Right lung (tissue), 10 donors: ENCODE measurements at places on chromosomes 5 and 9. TPM values are rescaled to one million over a fixed set of nuclear protein-coding genes. Genes with fewer than 3 reads are reported as not detected.

Gene PAPPA
- polyA plus RNA-seq: 0.73 TPM

Gene PPP3R2
- not detected for polyA plus RNA-seq

Gene SAXO1
- polyA plus RNA-seq: 0.31 TPM

DNA sequence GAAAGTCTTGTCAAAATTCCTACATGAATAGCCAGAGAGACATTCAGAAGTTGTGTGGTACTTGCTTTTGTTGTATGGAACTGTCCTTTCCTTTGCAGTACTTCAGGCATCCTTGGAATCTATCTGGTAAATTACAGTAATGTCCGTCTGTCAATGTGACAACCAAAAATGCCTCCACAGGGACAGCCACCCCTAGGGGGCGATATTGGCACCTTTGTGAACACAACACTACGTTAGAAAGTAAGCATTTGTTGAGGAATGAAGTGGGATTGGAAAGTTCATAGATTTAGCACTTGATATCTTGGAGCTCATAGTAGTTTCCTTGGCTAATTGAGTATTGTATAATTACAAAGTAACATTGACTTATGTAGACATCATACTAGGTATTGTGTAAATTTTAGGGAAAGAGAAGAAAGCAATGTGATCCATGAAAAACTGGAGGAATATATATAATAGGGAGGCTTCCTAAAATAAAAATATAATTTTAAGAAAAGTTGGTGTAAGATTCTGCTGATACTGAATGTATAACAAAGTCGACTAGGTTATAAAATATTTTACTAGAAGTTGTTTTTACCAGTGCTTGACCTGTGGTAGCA is 32.7 kb downstream of the TMEFF1 start:
- peak; percentile 1 for DNase-seq

DNA sequence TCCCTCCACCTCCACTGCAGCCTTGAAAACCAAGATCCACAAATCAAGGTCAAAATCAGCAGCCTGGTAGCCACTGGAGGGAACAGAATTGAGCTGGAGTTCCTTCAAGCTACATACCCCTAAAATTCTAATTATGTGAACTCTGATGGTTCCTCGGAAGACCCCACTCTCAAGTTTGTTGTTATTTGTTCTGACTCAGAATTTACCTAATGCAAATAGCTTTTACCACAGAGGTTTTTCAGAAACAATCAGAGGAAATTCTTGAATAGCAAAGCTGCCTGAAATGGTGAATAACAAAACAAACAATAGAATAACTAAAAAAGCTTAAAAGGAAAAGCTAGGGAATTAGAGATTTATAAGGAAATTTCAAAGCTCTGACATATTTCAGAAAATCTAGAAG is 220.0 kb downstream of the CDH18 start:
- DNase-seq: no peak

- no peak for DNase-seq
Observed at GRCh38 chr9:15543047-15543813, 9.6 kb upstream of the CCDC171 start.

DNA sequence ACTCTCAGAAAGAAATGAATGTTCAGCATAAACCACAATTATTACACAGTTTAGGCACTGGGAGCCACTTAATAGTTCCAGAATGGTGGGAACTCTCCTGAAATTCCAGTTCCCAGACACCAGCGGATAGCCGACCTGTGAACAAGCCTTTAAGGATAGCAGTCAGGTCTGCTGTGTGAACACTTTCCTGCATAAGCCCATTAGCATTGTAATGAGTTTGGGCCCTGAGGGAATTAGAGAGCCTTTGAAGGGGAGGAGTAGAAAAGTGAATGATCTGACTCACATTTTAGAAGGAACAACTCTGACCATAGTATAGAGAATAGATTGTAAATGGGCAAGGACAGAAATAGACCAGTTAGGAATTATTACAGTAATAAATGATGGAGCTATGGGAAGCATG is 189.1 kb downstream of the ADGRV1 start:
- DNase-seq: no peak

DNA sequence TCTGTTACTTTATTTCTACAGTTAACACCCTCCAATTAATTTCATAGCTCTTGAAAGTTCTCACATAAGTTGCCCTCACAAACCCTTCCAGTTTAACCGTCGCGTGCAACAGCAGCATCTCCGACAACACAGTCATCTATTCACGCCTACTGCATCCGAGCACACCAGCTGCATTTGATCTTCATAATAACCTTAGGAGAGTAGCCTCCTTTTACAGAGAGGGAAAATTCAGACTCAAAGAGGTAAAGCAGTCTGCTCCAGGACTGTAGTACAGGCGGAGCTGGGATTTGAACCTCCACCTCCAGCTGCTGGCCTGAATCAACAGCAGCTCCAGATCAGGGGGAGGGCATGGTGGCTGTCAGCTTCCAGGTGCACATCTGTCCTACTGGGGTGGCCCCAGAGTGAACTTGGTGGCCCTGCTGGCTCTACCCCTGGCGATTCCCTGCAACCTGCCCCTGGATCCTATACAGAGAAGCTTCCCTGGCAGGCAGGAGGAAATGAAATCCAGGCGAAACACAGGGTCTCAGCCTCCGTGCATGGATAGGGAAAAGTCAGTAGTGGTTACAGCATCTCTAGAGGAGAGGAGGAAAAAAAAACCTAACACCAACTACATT is 71.6 kb upstream of the UNC5A start:
- no peak for DNase-seq

DNA sequence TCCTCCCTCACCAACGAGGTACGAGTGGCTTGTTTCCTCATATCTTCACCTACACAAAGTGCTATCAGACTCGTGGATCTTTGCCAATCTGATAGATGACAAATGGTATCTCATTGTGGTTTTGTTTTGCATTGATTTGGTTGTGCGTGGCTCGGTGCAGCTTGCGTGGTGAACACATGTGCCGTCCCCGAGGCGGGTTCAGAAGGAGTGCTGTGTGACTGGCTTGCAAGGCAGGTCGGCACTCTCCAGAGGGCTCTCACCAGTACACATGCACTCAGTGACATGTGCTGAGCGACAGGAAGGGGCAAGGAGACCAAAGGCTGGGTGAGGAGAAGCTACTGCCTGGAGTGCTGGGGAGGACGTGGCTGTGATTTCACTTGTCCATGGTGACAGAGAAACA is 95.3 kb upstream of the PITX1 start:
- DNase-seq: no peak

DNA sequence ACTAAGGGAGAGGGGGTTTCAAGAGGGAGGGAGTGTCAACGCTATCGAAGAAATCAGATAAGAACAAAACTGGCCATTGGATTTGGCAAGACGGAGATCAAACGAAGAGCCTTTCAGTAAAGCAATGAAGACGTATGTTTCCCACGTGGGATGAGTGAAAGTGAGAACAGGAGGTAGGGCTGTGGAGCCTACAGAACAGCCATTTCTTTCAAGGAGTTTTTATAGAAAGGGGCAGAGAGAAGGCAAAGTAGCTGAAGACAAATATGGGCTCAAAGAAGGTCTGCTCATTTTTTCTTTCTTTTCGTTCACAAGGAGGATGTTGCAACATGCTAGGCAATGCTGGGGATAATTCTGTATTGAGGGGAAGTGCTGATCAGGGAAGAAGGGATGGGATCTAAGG is 98.3 kb downstream of the SUSD1 start:
- DNase-seq: no peak

DNA sequence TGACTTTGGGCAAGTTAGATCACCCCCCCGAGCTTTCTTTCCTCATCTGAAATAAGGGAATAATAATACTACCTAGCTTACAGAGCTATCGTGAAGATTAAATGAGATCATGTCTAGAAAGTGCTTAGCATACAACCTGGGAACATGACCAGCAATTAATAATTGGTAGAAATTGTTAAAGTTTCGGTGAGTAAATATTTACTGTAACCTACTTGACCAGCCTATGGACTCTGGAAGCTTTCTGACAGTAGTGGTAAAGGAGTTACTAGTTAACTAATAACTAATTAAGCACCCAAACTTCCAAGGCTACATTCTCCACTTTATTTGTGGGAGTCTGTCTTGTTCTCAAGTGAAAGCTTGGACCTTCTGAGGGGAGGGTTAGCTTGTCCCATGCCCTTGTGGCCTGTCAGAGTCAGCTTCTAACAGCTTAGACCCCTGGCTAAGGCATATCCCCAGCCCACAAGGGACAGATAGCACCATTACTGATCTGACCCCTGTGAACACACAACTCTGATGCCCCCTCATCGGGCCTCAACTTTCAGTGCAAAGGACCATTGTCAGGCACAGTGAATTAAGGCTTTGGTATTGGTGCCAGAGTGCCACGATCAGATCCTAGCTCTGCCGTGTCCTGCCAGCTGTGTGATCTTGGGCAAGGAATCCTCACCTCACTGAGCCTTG is 58.7 kb upstream of the SAP30L start:
- no peak for DNase-seq
